ENCODE measurements at places on chromosomes 6 and 20.

DNA sequence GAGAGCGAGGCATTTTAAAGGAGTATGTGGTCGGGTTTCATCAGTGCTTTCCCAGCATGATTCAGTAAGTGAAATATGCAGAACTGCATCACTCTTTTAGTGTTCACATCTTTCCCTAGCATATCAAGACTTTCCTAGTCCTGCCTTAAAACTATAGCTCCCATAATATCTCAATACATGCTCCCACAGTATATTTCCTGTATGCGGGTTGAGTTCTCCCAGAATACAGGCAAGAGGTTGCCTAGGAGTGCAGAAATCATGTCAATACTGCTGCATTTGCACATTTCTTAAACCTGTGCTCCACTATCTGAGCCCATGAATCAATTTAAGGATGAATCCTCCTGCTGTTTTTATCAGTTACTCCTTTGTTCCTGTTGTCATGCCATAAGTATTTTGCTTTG, 386.6 kb upstream of the SLC35B3 start:
- DNase-seq = no peak

- no peak for DNase-seq
Observed at GRCh38 chr6:137427656-137428290, 66.4 kb downstream of the OLIG3 start.

DNA sequence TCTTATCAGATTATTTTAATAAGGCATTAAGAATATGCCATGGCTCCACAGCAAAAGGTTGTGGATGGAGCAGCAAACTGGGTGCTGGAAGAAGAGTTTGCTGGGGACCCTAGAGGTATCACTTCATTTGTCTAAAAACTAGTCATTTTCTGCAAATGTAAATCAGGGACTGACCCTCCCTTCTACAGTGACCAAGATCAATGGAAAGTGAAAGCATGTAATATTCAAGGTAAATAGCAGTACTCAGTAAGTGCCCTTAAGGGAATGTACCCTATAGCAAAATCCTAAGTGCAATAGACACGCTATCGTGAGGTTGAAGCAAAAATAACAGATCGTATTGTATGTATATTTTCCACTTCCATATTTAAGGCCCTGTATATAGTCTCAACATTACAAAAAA, 38.7 kb downstream of the TRDN start:
- DNase-seq = no peak

- no peak for DNase-seq
Observed at GRCh38 chr6:143054329-143054728, 6.4 kb upstream of the AIG1 start.

DNA sequence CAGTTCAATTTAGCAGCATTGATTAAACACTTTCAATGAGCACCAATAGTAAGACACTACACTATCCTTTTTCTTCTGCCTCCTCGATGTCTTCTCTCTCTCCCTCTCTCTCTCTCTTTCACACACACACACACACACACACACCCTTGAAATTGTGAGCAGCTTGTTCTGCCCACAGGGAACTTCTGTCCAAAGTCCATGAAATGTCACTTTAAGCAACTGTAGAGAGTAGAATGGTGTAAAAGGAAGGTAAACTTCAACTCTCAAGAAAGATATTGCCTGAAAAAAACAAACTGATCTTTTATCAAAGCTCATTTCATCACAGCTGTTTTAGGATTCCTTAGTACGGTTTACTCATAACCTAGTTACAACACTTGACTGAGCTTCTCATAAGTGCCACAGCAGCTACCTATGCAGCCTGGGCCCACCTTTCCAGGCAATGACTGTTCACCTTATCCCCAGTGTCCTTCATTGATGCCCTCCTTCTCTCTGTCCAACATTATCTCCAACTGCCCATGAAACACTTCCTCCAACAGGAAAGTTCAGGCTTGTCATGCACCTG, 107.0 kb downstream of the TNFRSF21 start:
- no peak for DNase-seq

- DNase-seq = no peak
Observed at GRCh38 chr6:139372326-139373153, 1.9 kb downstream of the CITED2 start.

- no peak for DNase-seq
Observed at GRCh38 chr6:158856261-158856660, 37.1 kb upstream of the EZR start.

- peak; percentile 13 for DNase-seq
Observed at GRCh38 chr20:2840967-2841531, 504 bp downstream of the VPS16 start.

GRCh38 chr6:43762966-43763695, 6.9 kb upstream of the VEGFA start:
- DNase-seq = no peak

- no peak for DNase-seq
Observed at GRCh38 chr6:142294679-142295078, 7.1 kb upstream of the ADGRG6 start.

DNA sequence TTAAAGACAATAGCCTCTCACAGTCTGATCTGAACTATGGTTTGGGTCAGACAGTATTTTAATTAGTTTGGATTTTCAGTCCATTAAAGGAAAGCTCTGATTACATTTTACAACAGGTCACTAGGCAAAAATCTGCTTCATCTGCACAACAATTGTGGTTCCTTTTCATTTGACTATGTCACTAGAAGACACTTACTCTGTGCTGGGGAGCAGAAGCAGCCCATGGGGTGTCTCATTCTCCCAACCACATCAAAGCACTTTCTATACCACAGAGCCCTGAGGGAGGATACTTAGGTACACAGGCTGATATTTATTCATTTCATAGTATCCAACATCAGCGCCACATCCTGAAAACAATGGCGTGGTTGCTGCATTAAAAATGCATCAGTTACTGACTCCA, 36.6 kb upstream of the HDAC2 start:
- DNase-seq = no peak

DNA sequence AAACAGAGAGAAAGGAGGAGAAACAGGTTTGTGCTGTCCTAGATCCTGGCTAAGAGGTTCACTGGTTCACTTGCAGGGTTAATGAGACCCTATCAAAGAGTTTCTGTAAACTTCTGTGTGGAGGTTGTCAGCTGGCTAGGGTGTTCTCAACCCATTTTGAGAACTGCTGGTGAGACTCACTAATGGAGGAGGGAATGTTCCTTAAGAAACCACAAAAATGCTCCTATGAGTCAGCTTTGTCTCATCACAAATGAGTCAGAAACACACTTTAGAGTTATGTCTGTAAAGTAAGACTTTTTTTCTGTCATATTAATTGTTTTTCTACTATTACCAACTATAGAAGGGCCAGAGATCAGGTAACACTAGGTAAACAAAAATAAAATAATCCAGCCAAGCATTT, 884.4 kb downstream of the PHF3 start:
- no peak for DNase-seq

GRCh38 chr6:837380-837779, 144.4 kb upstream of the EXOC2 start:
- DNase-seq = no peak

GRCh38 chr6:72631480-72631879, 9.6 kb downstream of the KCNQ5 start:
- DNase-seq = no peak

GRCh38 chr20:38331814-38332213, 14.5 kb upstream of the LBP start:
- DNase-seq = no peak

DNA sequence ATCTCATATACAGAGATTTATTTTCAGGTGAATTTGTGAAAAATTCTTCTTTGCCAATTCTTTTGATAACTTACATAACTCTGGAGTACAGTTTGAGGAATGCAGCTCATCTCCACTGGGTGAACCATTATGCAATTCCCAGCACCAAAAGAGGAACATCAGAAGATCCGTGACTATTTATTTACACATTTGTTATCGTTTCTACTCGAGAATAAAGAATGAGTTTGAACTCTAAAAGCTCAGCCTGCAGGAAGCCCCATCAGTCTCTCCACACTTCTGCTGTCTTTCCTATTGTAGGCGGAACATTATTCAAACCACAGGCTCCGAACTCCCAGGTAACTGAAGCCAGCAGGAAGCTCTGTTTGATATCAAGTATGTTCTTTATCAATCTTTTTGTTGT, 95.9 kb upstream of the IFNGR1 start:
- no peak for DNase-seq

GRCh38 chr20:41191562-41192500, 54.5 kb downstream of the PLCG1 start:
- no peak for DNase-seq
